ENCODE measurements at places on chromosomes 2 and 18.

DNA sequence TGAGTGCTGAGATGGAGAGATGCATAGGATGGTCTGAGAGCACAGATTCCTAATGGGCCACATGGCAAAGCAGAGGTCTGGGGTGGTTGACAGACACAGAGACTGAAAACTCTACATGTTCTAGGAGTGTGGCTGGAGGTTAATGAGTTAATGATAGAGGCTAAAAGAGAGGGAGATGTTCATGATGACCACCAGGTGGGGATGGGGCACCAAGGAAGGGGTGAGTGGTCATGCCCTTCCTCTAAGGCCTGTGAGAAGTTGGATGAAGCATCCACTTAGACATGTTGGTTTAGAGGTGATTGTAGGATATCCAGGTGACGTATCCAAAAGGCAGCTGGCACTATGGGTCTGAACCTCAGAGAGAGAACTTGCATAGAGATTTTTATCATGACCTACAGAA, 102.1 kb downstream of the LRP2 start:
- DNase-seq, result no peak

- no peak for DNase-seq
These were observed 100.2 kb downstream of the SH3RF3 start for GRCh38 chr2:109229094-109229675.

GRCh38 chr2:177053038-177053437, 159.6 kb upstream of the HNRNPA3 start:
- no peak for DNase-seq

DNA sequence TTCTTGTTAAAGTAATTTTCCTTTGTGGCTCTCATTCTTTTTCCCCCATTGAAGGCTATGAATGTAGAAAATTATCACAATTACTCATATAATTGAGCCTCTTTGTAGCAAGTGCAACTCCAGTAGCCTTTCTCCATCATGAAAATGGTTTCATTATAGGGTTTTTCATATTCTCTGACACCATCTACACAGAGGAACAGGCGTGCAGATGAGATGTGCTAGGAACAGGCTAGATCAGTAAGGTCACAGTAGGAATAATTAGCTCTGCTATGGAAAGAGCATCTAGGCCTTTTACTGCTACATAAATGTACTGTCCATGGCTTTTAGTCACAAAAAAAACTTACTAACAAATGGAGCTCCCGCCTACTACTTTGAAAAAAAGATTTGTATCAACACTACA, 12.6 kb upstream of the DLX1 start:
- DNase-seq, result no peak

GRCh38 chr2:100742277-100743254, 77.4 kb upstream of the NPAS2 start:
- no peak for DNase-seq

- DNase-seq, result no peak
These were observed 19.5 kb downstream of the GPR45 start for GRCh38 chr2:105261061-105261460.

- DNase-seq, result no peak
These were observed 219.1 kb downstream of the ALK start for GRCh38 chr2:29702276-29702675.

DNA sequence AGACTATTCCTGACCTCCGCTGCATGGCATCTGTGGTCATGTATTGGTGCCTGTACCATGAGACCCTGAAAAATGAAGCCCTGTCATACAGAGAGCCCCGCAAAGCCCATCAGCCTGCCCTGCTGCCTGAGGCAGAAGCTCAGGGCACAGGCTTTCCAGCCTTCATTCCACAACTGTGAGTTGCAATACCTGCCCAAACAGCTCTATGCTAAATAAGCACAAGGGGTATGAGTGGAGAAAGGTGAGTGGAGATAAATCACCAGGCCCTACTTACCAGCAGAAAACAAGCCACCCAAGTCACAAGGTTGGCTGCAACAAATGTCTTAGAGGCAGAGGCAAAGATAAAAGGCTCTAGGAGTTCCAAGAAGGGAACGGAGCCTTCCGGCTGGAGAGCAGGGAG, 277.4 kb downstream of the TNS1 start:
- no peak for DNase-seq

DNA sequence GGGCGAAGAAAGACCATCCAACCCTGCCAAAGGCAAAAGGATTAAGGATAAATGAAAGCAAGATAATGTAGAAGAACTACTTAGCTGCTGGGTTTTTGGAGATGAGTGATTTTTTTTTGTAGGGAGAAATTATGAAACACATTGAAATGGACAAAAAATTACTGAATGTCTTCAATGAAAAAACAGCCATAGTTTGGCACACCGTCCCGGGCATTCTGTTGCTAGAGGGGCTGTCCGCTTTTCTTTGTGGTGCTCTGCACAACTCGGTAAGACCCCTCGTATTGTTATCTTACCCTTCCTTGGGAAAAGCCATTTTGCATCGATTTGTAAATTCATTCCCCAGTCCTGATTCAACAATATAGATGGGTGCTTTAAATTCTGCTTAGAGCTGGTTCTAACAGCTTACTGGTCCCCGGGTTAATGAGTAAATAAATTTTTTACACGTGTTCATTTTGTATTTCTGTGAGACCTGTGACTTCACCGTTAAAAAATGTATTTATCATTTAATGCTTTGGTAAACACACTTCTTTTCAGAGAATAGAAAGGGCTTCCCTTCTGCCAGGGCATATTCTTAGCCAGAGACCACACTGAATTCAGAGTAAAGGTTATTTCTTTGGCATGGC, 912 bp upstream of the LAPTM4A start:
- no peak for DNase-seq
